ENCODE measurements at places on chromosomes 7 and 10.

DNA sequence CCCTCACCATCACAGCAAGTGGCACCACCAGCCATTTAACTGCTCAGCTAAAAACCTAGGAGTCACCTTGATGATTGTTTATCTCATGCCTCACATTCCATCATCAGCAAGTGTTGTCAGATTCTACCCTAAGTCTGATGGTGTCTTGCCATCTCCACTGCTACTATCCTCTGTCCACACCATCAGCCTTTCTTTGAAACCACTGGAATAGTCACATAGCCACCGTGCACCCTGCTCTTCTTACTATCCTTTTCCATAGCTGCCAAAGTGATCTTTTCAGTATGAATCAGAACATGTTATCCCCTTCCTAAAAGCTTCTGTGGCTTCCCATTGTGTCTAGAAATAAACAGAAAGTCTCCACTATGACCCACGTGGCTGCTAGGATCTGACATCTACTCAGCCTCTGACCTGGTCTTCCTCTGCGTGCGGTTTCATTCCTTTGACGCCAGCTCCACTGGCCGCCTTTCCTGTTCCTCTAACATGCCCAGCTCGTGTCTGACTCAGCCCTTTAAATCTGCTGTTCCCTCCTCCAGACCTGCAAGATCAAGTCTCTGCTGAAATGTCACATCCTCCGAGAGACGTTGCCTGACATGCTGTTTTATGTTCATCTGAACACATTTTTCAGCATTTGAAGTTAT, 16.5 kb upstream of the CHN2 start:
- no peak for DNase-seq

DNA sequence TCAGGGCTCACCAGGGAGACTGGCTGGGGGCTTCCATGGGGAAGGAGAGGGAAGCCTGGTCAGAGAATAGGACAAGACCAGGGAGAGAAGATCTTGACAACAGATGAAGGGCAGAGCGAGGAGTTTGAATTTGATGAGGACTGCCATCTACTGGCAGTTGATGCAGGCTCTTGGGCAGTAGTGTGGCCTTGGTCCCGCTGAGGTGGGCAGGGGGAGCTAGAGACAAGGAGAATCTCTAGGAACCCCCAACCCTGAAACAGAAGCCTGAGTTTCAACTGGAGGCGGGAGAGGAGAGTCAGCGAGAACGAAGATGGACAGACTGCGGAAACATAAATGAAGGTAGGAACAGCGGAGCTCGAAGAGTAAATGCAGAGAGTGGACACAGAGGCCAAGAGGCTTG, 81.0 kb downstream of the PPP1R3C start:
- no peak for DNase-seq

DNA sequence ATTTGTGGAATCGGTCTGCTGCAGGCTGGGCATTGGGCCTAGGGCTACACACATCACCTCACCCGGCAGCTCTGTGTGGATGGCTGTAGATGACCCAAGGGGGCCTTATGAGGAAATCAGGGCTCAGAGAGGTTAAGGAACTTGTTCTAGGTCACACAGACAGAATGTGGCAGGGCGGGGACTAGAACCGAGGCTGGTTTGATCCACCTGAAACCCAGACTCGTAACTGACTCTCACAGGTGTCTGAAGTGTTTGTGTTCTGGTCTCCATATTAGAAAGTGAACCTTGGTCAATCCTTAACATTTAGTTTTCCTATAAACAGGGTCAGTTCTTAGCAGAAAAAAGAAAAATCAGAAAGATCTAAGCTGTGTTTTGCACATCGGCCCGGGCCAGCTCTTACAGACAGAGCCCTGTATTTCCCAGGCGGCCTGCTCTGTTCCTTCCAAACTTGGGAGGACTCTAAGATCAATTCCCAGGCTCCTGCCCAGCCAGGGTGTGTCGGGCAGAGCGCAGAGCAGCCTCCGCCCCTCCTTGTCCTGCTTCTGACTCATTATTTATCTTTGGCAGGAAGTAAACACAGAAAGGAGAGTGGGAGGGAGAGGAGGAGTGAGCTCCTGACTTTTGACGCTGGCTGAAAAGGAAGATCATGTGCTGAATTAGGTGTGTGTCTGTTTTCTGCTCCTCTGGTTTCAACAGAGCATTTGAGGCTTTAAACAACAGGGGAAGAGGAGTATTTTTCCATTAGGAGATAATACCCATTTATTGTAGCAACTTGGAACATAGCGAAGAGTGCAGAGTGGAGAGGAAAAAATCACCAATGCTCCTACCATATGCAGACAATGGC, 74.1 kb downstream of the TACC2 start:
- peak; percentile 44 for DNase-seq

GRCh38 chr10:131437556-131438475, 126.3 kb upstream of the TCERG1L start:
- DNase-seq = no peak

DNA sequence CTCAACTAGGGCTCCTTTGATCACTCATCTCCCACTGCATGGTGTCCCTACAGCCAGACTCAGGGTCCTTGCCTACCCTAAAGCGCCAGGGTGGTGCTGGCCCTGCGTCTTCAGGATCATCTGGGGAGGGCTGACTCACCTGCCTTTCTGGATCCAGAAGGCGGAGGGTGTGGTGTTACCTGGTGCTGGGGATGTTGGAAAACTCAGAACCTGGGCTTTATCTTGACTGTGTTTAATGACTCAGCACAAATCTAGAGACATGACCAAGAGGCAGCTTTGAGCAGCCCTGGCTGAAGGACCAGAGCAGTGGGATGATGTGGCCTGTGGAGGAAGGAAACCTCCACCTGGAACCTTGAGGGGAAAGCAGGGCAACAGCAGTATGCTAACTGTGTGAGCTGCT, 96.5 kb downstream of the GRK5 start:
- no peak for DNase-seq

DNA sequence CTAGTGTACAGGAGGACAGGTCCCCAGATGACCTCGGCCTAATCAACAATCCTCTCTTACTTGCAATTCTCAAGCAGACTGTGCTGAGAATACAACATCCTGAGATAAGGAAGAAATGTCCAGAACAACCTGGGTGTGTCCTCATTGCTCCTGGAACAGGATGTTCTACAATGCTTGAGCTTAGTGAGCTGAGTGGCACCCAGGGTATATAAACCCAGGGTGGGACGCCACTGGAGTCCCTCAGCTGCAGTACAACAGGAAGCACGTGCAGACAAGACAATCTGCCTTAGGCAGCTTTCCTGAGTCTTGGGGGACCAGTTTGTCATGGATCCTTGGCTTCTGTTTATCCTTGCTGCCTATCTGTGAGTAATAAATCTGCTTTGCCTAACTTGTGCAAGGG, 27.7 kb upstream of the SLC25A13 start:
- DNase-seq = no peak

DNA sequence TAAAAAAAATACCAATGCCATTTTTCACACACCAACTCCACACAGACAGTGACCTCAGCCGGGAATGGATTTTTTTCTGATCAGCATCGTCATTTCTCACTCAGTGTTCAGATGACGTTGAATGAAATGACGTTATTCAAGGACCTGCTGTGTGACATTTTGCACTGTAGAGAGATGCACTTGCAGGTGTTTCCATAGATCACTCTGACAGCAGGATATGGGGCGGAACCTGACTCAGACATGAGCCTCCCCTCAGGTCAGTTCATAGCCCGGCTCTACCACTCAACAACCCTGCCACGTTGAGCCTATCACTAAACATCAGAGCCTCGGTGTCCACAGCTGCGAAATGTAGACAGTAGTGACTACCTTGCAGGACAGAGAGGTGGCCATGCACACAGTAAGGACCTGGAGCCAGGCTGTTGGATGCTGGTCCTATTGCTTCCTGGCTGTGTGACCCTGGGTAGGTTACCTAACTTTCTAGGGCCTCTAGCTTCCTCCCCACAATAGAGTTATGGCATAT, 41.4 kb upstream of the ANTXRL start:
- no peak for DNase-seq

DNA sequence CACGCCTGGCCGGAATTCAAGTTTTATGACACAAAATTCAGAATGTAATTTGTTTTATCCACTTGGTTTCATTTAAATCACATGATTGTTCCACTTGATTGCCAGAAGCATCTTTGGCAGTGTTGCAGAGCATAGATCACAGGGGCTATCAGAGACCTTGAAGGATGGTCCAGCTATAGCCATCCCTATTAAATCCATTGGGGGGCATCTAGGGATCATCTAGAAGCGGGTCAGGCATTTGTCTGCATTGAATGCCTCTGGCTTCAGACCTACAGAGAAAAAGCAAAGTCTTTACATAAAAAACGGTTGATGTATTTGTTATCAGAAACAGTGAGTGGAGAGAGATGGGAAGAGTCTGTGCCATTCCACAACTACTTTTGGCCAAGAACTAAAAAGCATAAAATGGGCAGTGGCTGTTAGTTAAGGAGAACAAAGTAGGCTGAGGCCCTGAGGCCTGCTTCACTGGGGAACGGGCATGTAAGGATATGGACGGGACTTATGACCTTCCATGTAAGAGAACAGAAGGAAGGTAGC, 146.3 kb downstream of the NXPH1 start:
- no peak for DNase-seq

DNA sequence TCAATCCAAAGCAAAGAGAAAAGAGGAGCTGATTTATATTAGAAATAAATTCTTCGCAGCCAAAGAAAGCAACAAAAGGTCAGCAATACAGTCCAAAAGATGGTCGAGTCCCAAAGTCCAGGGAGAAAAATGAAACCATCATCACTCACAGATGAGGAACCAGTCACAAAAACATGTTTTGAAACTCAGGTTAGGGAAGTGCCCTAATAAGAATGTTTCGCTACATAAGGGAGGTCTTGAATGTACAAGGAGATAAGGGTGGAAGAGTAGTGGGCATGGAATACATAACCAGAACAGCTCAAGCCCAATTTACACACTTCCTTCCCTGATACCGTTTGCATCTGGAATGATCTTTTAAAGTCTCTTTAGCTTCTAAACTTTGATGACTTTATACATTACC, 53.6 kb downstream of the VPS41 start:
- no peak for DNase-seq

DNA sequence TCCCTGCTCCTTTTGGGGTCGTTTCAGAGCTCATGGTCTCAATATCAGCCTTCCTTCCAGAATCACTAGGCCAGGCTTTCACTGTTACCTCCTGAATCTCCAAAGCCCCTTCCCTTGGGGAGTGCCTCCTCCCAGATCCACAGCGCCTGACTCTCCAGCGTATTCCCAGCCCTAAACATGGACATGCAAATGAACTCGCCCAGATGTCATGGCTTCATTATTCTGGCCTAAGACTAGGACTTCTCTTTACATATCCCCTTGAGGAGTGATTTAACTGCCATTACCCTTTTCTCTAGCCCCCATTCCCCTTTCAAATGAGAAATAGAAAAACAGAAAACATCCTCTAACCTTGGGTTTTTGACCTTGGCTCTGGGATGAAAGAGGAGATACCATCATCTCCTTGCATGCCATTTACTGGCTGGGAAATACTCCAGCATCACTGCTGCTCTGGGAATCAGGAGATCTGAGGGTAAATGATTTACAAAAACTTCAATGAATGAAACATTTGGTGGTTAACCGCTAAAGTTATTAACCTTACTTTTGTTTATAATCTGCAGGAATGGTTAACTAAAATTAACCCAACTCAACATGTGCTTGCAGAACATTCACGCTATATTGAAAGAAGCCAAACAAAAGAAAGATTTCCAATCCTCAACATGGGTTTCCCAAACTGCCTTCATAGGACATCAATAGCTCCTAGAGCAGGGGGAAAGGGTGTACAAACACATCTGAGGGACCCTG, 37.0 kb downstream of the FAM171A1 start:
- DNase-seq = no peak

- DNase-seq = no peak
These were observed 19.6 kb upstream of the SMNDC1 start for GRCh38 chr10:110324201-110324804.

- no peak for DNase-seq
These were observed 228.0 kb downstream of the TWIST1 start for GRCh38 chr7:18889436-18889835.

- DNase-seq = no peak
These were observed 63.9 kb downstream of the STK17A start for GRCh38 chr7:43646603-43647338.

GRCh38 chr10:131818510-131819234, 82.1 kb upstream of the PPP2R2D start:
- DNase-seq = no peak

Data from thoracic aorta (tissue), 2 donors.